T-helper 2 cell treated with Interferon-gamma antibody and Interleukin-4, amounts not matched to agents 100 ng/mL and 5 ng/mL, for 36 hours (primary cell): ENCODE measurements at places on chromosomes 16 and 17. TPM values are rescaled to one million over a fixed set of nuclear protein-coding genes. Genes with fewer than 3 reads are reported as not detected.

ARHGAP23 gene
- total RNA-seq = 0.34 and 0.75 TPM in 2 replicates

TRPV2 gene
- 135 and 139 TPM in 2 replicates for total RNA-seq

XYLT2 gene
- total RNA-seq = 34.3 and 35.9 TPM in 2 replicates

SLC5A2 gene
- total RNA-seq = not detected in 2 replicates

GNAO1 gene
- 1.8 and 2.1 TPM in 2 replicates for total RNA-seq

PLLP gene
- 0.23 and 0.41 TPM in 2 replicates for total RNA-seq

TMEM235 gene
- total RNA-seq = not detected in 2 replicates

SCNN1G gene
- not detected in 2 replicates for total RNA-seq

PIRT gene
- not detected in 2 replicates for total RNA-seq

EPOP gene
- total RNA-seq = 7.2 and 7.3 TPM in 2 replicates

CLUH gene
- 73.3 and 79.3 TPM in 2 replicates for total RNA-seq

TAC4 gene
- not detected in 2 replicates for total RNA-seq

HSD17B1 gene
- total RNA-seq = 0.77 and 1.1 TPM in 2 replicates

KRTAP9-8 gene
- not detected in 2 replicates for total RNA-seq

YPEL2 gene
- total RNA-seq = 3.9 and 5.8 TPM in 2 replicates

SCNN1B gene
- total RNA-seq = 0.07 TPM in 1 of 2 replicates, not detected in the other

PHB1 gene
- 188 and 189 TPM in 2 replicates for total RNA-seq

PHOSPHO1 gene
- total RNA-seq = not detected in 2 replicates

EXOC3L1 gene
- total RNA-seq = 0.09 TPM in 1 of 2 replicates, not detected in the other

ICAM2 gene
- 98.1 and 98.9 TPM in 2 replicates for total RNA-seq

CMTM1 gene
- 14.5 and 17.9 TPM in 2 replicates for total RNA-seq

RHBDL3 gene
- 0.48 and 1.00 TPM in 2 replicates for total RNA-seq

CDT1 gene
- 92.7 and 95.3 TPM in 2 replicates for total RNA-seq

NPIPA2 gene
- 5.8 and 7.7 TPM in 2 replicates for total RNA-seq

C17orf50 gene
- total RNA-seq = not detected in 2 replicates

TPSAB1 gene
- not detected in 2 replicates for total RNA-seq

HERPUD1 gene
- total RNA-seq = 148 and 155 TPM in 2 replicates

CLEC18A gene
- 0.82 and 0.89 TPM in 2 replicates for total RNA-seq

FOXN1 gene
- not detected in 2 replicates for total RNA-seq

ANKRD40CL gene
- not detected in 2 replicates for total RNA-seq

PPP1R1B gene
- not detected in 2 replicates for total RNA-seq
